ENCODE measurements at places on chromosomes 4 and X. TPM values are rescaled to one million over a fixed set of nuclear protein-coding genes. Genes with fewer than 3 reads are reported as not detected.

Gene XPNPEP2
- total RNA-seq: not detected

Gene CSAG3
- not detected for total RNA-seq

Gene ANKRD50
- 52.7 TPM for total RNA-seq

Gene H2BW1
- not detected for total RNA-seq

Gene PI4K2B
- 27.3 TPM for total RNA-seq

Gene GYPE
- 0.56 TPM for total RNA-seq

Gene ARHGEF6
- 18.0 TPM for total RNA-seq

Gene VEGFC
- 35.5 TPM for total RNA-seq

Gene ITGB1BP2
- 1.2 TPM for total RNA-seq

Gene HMGB3
- total RNA-seq: 20.1 TPM

Gene GLRA2
- total RNA-seq: not detected

Gene MAGIX
- total RNA-seq: 1.7 TPM

Gene FGD1
- 4.6 TPM for total RNA-seq

Gene ADGRG2
- under 0.01 TPM for total RNA-seq

Gene CCDC158
- 0.19 TPM for total RNA-seq

Gene SH3BGRL
- total RNA-seq: 69.9 TPM

Gene METAP1
- total RNA-seq: 27.1 TPM

Gene CT45A3
- total RNA-seq: not detected

Gene CCDC120
- 0.19 TPM for total RNA-seq

Gene PCDH10
- 21.3 TPM for total RNA-seq

Gene SYNPO2
- total RNA-seq: 13.6 TPM

Gene ACE2
- total RNA-seq: 1.1 TPM

Gene P2RY8
- not detected for total RNA-seq

Gene GAGE2A
- total RNA-seq: not detected
